Sciatic nerve (tissue), 2 donors: ENCODE measurements at places on chromosomes 16 and 17. TPM values are rescaled to one million over a fixed set of nuclear protein-coding genes. Genes with fewer than 3 reads are reported as not detected.

- peak; percentile 83 for DNase-seq
Measured at GRCh38 chr17:51046514-51047384, 73.9 kb downstream of the SPAG9 start.

DNA sequence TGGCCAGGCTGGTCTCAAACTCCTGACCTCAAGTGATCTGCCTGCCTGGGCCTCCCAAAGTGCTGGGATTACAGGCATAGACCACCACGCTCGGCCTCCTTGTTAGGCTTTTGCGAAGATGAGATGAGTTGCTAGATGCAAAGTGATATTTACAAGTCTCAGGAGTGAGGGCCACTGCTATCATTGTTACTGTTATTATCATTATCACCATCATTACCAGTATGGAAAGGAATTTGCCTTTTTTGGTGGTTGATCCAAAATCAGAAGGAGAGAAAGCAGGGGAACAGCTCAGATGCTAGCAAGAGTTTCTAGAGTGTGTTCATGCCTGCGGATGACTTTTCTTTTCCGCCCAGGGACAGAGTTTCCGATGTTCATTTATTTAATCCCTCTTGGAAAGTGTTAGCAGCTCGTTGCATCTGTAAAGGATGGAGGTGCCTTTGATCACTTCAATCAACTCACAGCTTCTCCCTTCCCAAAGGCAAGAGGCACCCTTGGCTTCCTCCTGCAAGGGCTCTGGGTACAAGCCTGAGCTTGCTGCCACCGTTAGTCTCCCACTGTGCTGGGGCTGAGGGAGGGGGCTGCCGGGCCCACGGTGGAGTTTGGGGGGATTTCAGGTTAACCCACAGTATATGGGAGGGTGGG is 21.6 kb downstream of the ITPRIPL2 start:
- no peak for DNase-seq

DNA sequence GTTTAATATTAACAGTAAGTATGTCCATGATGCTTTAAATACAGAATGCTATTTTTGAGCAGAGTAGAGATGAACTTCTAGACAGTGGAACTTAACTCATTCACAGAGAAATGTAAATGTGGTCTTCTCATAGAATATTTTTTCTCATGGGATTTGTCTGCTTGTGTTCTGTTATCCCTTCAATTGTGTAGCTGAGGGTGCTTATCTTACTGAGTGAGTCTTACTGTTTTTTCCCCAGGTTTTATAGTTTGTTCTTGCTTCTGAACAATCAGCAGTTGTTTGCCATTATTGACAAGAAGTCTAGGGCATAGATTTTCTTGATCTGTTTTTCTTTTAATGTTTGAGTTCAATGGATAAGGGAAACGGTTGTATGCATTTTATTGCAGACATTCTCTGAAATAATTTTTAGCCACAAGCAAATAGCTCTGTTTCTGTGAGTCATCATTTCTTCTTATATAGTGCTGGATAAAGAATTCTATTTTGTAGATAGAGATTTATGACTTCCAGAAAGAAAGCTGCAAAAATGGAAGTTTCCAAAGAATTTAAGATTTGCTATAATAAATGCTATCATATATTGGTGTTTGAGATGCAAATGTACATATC is 60.5 kb downstream of the NF1 start:
- no peak for DNase-seq

- DNase-seq: no peak
Measured at GRCh38 chr17:79797492-79798298, 818 bp upstream of the CBX8 start.

The TBC1D3K gene
- not detected for total RNA-seq

The IRX6 gene
- 0.36 TPM for total RNA-seq

The KRTAP1-1 gene
- not detected for total RNA-seq

GRCh38 chr17:13353590-13353989 is 248.1 kb downstream of the HS3ST3A1 start:
- no peak for DNase-seq

- DNase-seq: peak; percentile 97
Measured at GRCh38 chr17:15502369-15503112, 35.1 kb upstream of the CDRT4 start.

The CSH1 gene
- not detected for total RNA-seq

The GID4 gene
- 17.1 TPM for total RNA-seq
